Left cardiac atrium (tissue), 4 donors: ENCODE measurements at places on chromosomes 11 and 22. TPM values are rescaled to one million over a fixed set of nuclear protein-coding genes. Genes with fewer than 3 reads are reported as not detected.

Gene DERL3
- 5.8 TPM for total RNA-seq

Gene MUC6
- total RNA-seq = not detected

Gene B4GALNT4
- total RNA-seq = 2.4 TPM

Gene CDC45
- total RNA-seq = 0.34 TPM

Gene C11orf91
- total RNA-seq = 0.29 TPM
